ENCODE measurements at places on chromosomes 1 and 21.

- DNase-seq, result no peak
Observed at GRCh38 chr1:16612332-16613172, 812 bp downstream of the NBPF1 start.

GRCh38 chr1:64675718-64676345 lies 69.0 kb upstream of the RAVER2 start:
- no peak for DNase-seq

- DNase-seq, result no peak
Observed at GRCh38 chr21:37792046-37792445, 124.2 kb downstream of the KCNJ6 start.

DNA sequence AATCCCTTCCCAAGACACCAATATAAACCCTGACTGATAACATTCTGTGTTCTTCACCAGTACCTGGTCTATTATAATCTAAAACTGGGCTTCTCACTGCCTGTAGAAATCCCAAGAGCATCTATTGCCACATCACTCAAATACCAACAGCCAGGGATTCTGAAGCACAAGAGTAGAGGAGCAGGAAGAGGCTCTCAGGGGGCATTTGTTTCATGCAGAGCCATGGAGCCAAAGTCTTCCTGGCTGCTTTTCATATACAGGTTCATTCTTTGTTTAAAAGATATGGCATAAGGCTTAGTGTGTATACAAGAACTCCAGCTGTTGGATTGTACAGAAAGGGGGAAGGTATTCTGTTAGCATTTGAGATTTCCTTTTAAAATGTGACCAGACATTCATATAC lies 38.2 kb upstream of the USH2A start:
- DNase-seq, result no peak

DNA sequence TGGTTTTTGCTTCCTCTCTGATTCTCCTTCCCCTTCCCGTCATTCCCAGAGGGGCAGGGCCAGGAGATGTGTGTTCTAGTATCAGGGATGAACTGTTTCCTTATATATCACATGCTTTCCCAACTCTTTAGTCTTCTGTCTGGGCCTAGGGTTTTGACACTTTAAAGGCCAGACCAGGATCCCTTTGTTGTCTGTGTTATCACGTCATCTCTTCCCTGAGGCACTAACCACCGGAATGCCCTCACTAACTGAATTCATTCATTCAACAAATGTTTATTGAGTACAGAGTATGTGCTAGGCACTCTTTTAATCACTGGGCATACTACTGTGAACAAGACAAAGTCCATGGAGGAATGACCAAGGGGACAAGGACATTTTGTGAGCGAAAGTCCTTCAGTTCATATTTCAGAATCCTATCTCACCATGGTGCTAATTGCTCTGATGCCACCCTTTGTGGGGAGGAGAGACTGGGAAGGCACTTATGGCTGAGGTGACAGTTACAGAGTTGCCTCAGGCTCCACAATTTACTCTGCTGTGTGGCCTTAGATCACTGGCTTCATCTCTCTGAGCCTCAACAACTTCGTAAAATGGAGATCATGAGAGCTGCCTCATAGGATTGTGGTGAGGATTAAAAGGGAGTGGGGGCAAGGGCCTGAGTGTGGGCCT lies 12.0 kb upstream of the ZNF362 start:
- DNase-seq, result no peak

DNA sequence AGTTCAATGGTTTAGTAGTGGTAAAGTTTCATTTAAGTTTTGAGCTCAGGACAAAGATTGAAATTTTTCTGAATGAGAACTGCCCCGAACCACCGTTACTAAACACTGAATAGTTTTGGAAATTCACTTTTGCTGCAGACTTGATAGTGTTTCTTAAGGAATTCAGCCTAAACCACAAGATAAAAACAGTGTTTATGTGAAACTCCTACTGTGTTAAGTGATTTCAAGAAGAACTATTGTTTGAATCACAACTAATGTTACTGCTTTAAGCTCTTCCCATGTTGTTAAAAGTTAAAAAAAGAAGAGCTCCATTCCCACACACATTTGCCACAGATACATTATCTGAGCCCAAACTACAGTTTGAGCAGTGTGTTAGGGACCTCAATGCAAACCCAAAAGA lies 159.2 kb downstream of the DYRK1A start:
- DNase-seq, result no peak

GRCh38 chr1:55035904-55036303 lies 3.4 kb upstream of the PCSK9 start:
- DNase-seq, result no peak

DNA sequence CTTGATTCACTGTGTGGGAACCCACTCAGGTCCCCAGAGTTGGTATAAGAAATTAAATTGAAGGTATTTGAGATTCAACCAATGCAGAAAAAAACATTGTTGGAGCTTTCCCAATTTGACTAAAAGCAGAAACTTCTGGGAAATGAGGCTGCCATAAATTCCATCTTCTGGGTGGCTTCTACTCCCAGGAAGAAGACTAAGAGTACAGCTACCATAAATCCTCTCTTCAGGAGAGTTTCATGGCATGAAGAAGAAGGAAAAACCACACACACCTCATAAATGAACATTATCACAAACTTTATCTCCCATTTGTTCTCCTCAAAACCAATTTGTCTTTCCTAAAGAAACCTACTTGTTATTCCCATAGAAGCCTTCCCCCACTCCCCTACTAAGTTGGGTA lies 283.9 kb downstream of the DPYD start:
- no peak for DNase-seq

- no peak for DNase-seq
Observed at GRCh38 chr1:41051022-41051421, 29.5 kb upstream of the SLFNL1 start.

- no peak for DNase-seq
Observed at GRCh38 chr1:7609311-7609994, 161.6 kb upstream of the VAMP3 start.

DNA sequence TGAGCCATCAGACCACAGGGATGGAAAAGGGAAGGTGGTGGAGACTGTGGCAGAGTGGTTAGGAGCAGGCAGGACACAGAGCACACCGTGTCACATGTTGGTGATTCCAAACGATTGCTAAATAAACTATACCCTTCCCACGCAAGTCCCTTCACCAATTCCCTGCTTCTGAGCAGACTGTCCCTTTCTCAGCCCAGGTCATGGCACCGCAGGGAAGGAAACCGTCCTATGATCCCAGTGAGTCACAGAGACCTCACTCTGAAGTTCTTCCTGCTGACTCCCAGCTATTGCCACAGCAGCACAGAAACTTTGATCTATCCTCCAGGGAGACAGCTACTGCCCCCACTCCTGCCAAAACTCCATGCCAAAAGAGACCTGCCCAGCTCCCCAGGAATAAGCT lies 19.2 kb downstream of the RIMS3 start:
- no peak for DNase-seq

DNA sequence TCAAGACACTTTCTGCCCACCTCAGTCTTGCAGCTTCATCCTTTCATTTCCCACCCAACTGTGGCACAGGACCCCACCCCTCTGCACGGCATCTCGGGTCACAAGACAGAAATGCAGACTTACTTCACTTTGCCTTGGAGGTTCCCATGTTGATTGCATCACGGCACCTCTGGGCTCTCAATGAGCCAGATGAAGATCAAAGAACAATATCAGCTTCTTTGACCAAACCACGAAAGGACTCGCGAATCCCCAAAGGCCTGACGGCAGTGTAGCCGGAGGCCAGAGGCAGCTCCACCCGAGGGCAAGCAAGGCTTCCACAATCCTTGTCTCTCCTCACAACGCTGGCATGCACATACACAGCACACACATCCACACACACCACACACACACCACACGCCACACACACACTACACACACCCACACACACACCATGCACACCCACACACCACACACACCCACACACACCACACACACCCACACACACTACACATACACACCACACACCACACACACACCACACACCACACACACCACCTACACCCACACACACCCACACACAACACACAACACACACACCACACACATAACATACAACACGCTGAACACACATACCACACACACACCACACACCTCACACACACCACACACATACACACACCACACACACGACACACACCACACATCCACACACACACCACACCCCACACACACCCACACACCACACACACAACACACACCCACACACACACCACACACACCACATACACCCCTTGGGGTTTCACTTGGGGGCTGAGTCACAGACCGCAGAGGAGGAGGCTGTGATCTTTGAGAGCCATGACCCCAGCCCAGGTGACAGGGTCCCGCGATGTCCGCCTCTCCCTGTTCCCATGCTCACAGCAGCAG lies 35.8 kb downstream of the UBASH3A start:
- DNase-seq, result no peak

GRCh38 chr1:157704878-157705277 lies 4.3 kb upstream of the FCRL3 start:
- no peak for DNase-seq

GRCh38 chr1:66138613-66139012 lies 345.9 kb downstream of the PDE4B start:
- no peak for DNase-seq

- no peak for DNase-seq
Observed at GRCh38 chr1:245872475-245872874, 634.6 kb downstream of the SMYD3 start.

- no peak for DNase-seq
Observed at GRCh38 chr1:210407887-210408252, 79.2 kb downstream of the HHAT start.

DNA sequence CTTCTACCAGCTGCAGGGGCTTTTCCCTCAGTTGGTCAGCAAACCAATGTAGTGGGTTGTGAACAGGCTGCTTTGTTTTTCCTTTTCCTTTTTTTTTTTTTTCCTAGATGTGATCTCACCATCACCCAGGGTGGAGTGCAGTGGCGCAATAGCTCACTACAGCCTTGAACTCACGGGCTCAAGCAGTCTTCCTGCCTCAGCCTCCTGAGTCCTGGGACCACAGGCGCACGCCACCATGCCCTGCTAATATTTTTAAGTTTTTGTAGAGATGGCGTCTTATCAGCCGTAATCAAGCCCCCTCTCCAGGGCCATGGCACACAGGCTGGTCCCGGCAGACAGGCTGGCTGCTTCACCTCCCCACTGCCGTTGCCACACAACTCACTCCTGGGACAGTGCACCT lies 3.4 kb upstream of the TRIM11 start:
- no peak for DNase-seq

DNA sequence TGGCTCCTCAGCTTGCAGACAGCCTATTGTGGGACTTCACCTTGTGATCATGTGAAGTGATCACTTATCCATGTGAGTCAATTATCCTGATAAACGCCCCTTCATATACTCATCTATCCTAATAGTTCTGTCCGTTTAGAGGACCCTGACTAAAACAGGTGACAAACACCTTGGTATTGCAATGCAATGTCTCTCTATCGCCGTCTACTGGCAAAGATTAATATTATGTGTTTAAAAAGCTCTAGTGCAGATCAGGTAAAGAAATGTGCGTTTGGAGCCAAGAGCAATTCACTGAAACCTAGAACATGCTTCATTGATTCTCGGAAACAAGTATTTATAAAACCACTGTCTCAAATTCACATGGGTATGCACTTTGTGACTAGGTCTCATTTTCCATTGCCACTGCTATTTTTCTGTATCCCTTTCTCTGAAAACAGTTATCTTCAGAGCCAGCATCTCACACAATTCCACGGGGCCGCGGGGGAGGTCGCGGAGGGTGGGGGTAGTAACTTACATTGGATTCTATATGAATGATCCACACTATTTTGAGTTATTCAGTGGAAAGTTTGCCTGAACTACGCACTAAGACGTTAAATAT lies 554.6 kb upstream of the NCAM2 start:
- no peak for DNase-seq

- no peak for DNase-seq
Observed at GRCh38 chr1:158002022-158002630, 8.7 kb downstream of the KIRREL1 start.

DNA sequence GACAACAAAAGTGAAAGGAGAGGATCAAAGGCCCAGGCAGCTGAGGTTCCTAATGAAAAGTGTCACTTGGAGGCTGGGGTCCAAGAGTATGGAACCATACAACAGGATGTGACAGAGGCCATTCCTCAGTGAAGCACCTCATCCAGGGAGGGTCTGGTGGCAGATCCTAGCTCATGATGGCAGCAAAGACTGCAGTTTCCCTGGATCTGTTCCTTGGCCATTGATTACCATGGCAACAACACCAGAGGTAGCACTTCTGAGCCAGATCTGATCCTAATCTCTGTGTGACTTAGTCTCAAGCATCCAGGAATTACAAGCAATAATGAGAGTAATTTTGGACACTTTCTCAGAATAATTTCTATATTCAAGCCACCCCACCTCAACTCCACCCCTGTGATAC lies 12.9 kb downstream of the FAM177B start:
- DNase-seq, result no peak

DNA sequence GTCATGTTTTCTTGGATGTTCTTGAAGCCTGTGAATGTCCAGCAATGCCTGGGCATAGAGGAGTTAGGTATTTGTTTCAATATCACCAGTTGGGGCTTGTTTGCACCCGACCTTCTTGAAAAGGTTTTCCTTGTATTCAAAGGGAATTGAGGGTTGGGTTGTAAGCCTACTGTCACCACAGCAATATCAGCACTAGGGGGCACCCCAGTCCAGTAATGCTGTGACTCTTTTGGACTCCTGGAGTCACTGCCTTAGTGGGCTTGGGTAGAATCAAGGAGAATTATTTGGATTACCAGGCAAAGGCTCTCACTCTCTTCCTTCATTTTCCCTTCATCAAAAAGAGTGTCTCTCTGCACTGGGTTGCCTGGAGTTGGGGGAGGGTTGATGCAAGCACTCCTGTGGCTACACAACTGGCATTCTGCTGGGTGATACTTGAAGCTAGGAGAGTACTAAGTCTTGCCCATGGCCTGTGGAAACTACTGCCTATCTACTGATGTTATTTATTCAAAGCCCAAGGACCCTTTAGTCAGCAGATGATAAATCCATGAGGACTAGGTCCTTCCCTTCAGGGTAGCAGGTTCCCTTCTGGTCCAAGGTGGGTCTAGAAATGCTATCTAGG lies 34.5 kb downstream of the OR10R2 start:
- no peak for DNase-seq

DNA sequence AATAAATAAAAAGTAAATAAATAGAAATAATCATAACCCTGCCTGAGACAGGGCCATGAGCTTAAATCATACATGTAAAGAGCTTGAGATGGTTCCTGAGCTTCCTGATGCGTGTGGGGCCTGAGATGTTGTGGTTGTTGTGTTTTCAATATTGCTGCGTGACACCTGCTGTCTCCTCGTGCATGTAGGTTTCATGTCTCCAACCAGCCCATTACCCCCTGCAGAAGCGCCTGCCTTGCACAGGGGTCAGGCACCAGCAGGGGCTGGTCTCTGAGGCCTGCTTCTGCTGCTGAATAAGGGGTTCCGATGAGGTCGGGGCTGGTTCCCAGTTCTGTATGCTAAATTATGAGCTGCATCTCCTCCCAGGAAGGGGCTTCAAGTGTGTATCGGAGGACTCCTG lies 15.9 kb downstream of the UMODL1 start:
- DNase-seq, result no peak

DNA sequence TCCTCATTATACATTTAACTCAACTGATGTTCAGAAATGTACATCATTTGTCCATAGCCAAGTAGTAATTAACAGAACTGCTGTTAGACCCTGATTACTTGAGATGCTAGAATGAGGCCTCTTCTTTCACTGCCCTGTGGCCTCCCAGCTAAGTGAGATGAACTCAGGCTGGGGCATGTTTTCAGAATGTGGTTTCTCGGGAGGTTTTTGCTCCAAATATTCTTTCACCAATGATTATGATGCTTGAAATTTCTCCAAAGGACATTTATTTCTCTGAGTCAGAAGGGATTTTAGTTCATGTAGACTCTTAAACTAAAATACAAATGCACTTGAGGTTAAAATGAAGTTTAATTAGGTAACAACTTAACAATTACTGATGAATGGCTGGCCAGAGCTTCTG lies 34.6 kb upstream of the ADAMTS5 start:
- no peak for DNase-seq
